K562 (cell line): ENCODE measurements at places on chromosomes 2 and 18. TPM values are rescaled to one million over a fixed set of nuclear protein-coding genes. Genes with fewer than 3 reads are reported as not detected.

DNA sequence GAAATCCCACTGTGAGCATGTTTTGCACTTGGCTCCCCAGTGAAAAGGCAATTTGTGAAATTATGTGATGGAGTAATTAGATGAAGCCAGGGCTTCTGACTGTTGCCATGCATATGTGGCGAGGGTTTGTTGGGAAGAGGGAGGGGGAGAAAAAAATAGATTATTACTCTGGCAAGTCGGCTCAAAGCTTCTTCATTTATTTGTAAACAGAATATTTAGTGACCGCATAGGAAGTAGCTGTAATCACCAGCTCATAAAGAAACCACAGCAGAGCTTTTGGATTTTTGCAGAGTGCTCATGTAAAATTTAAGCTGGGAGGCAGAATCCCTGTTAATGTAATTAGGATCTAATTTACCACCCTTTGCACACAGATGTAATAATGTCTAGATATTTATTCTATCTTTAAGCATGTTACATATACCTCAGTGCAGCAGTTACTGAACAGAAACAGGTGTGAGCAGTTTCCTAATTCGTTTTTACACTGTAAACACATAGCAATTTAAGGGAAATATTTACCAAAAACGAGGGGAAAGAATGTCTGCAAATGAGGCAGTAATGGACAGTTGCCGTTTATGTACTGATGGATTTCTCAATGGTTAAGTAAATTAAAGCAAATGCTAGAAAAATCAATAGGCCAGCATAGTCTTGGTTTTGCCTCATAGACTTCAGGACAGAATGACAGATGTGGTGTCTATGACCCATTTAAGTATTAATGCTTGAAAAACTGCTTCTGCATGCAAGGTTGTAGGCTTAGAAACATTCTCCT lies 87.9 kb downstream of the MEIS1 start:
- H3K4me3 ChIP-seq: no peak overlapping the region
- DNase-seq: no peak
- no peaks in the 10 kb centered on the region; the same call in 2 of the 3 replicates for H3K4me1 ChIP-seq
- no peak overlapping the region for H3K27ac ChIP-seq
- no peaks in the 10 kb centered on the region for H3K27me3 ChIP-seq

DNA sequence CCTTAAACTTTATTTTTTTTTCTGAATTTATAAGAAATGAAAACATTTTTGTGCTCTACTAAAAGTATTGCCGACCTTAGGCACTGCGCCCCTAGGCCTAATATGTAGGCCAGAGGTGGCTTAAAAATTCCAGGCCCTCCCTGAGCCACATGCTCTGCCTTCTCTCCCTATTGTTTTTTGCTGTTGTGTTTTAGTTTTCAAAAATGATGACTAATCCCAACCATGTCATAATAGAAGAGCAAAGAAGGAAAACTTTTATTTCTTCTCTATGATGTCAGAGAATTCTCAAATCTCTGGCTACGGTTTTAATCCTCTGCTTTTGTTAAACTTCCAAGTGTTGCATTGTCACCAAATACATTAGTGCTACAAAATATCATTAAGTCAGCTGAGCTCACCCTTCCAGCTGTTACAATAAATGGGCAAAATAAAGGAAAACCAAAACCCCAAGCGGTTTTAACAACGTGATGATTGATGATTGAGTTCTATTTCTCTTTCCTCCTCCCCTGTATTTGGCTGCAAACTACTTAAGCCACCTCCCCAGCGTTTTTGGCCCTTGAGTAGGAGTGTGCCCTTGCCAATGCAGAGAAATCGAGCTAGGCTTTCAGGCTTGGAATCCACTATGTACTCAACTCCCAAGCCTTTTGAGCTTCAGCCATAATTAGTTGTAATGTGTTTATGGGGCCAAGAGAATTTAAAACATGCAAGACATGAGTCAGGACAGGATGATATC lies 163.5 kb upstream of the POU3F3 start:
- H3K4me3 ChIP-seq: no peak overlapping the region
- DNase-seq: no peak
- H3K27ac ChIP-seq: no peak overlapping the region
- no peaks in the 10 kb centered on the region for H3K36me3 ChIP-seq
- H3K4me1 ChIP-seq: no peaks in the 10 kb centered on the region
- no peaks in the 10 kb centered on the region for H3K27me3 ChIP-seq

MOB4 gene
- total RNA-seq: 13.8 and 16.8 TPM in 2 replicates

GRCh38 chr2:127048618-127048935 lies 58.4 kb downstream of the BIN1 start:
- no peaks in the 10 kb centered on the region for H3K4me1 ChIP-seq
- DNase-seq: no peak
- no peaks in the 10 kb centered on the region for H3K36me3 ChIP-seq
- no peak overlapping the region for H3K27ac ChIP-seq
- peaks cover 7% of the 10 kb centered on the region; the same call in 2 of the 3 replicates for H3K27me3 ChIP-seq
- H3K4me3 ChIP-seq: no peak overlapping the region

DNA sequence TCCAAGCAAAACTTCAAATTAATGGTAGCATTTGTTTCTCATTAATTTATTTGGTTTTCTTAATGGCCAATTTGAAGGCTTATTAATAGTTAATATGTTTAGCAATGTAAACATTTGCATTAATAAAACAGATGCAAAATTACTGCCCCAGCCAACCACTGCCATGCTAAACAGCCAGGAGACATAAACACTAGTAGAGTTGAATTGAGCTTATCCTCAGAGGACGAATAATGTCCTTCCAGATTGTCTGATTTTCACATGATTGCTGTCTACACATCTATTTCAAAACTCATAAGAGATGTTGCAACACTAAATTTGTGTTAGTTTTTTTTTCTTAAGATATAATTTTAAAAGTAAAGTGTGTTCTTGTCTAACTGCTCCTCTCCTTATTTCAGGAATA lies 128.5 kb downstream of the DCC start:
- no peaks in the 10 kb centered on the region for H3K27me3 ChIP-seq
- H3K4me1 ChIP-seq: no peaks in the 10 kb centered on the region
- no peak overlapping the region for H3K4me3 ChIP-seq
- no peaks in the 10 kb centered on the region for H3K36me3 ChIP-seq
- no peak overlapping the region for H3K27ac ChIP-seq
- no peak for DNase-seq

SFTPB gene
- 7.0 and 8.5 TPM in 2 replicates for total RNA-seq

- H3K27ac ChIP-seq: no peak overlapping the region
- H3K4me1 ChIP-seq: no peaks in the 10 kb centered on the region
- H3K4me3 ChIP-seq: no peak overlapping the region
- no peak for DNase-seq
- no peaks in the 10 kb centered on the region for H3K36me3 ChIP-seq
These were observed 140.7 kb upstream of the SCN7A start for GRCh38 chr2:166634706-166635105.

- no peaks in the 10 kb centered on the region for H3K36me3 ChIP-seq
- DNase-seq: no peak
- H3K27ac ChIP-seq: no peak overlapping the region
- no peaks in the 10 kb centered on the region for H3K4me1 ChIP-seq
- H3K27me3 ChIP-seq: peaks cover 66% of the 10 kb centered on the region
These were observed 107.9 kb downstream of the CABLES1 start for GRCh38 chr18:23243178-23243577.

DNA sequence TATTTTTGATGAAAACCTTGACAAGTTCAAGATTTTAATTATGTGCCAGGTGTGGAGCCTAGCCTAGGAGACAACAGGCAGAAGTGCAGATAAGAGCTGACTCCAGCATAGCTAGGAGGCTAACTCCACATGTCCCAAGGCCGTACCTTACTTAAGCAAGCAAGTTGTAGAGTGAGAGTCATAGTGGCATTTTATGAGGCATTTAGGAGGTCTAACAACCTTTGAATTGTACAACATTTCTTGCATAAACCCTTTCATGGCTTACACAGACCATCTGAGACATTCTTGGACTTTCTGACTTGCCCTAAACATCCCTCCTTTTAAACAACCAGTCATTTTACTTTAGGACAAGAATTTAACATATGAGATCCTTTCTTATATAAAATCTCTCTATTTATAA lies 8.3 kb upstream of the SUCLG1 start:
- DNase-seq: no peak
- no peak overlapping the region for H3K4me3 ChIP-seq
- no peaks in the 10 kb centered on the region for H3K27me3 ChIP-seq
- H3K27ac ChIP-seq: no peak overlapping the region
- no peaks in the 10 kb centered on the region for H3K36me3 ChIP-seq

SP5 gene
- total RNA-seq: 1.7 and 1.8 TPM in 2 replicates

CFC1 gene
- not detected in 2 replicates for total RNA-seq

HTR2B gene
- total RNA-seq: not detected in 2 replicates

ORC4 gene
- 60.3 and 65.4 TPM in 2 replicates for total RNA-seq

DNA sequence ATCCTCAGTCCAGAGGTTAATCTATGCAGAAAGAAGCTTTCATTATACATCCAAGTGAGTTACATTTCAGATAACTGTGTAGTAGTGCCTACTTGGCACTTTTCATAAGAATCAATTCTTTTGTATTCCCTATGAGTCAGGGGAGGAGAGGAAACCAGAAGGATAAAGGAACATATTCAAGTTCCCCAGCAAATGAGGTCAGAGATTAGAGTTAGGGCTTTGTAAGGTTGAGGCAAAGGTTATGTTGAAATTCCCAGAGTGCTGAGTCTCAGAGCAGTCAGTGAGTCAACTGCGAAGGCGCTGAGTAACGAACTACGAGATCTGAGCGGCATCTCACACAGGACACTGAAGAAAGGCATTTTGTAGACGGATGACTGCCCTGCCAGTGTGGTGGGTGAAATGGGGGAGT lies 25.1 kb upstream of the ME2 start:
- H3K4me3 ChIP-seq: no peak overlapping the region
- no peak overlapping the region for H3K27ac ChIP-seq
- H3K36me3 ChIP-seq: no peaks in the 10 kb centered on the region
- no peak for DNase-seq

GRCh38 chr2:203659331-203660049 lies 46.9 kb upstream of the CD28 start:
- no peaks in the 10 kb centered on the region for H3K4me1 ChIP-seq
- no peak overlapping the region for H3K27ac ChIP-seq
- no peaks in the 10 kb centered on the region for H3K36me3 ChIP-seq
- DNase-seq: no peak
- peaks cover 19% of the 10 kb centered on the region for H3K27me3 ChIP-seq

- H3K27ac ChIP-seq: peak overlapping the region; percentile 75
- H3K27me3 ChIP-seq: no peaks in the 10 kb centered on the region
- H3K36me3 ChIP-seq: peaks cover 26% of the 10 kb centered on the region; the same call in 1 of the 3 replicates
- peak overlapping the region; percentile 1; the same call in 1 of the 2 replicates for H3K4me3 ChIP-seq
These were observed 4.4 kb downstream of the ACTR3 start for GRCh38 chr2:113894156-113894743.

MC2R gene
- not detected in 2 replicates for total RNA-seq

UGP2 gene
- total RNA-seq: 44.0 and 52.4 TPM in 2 replicates

DNA sequence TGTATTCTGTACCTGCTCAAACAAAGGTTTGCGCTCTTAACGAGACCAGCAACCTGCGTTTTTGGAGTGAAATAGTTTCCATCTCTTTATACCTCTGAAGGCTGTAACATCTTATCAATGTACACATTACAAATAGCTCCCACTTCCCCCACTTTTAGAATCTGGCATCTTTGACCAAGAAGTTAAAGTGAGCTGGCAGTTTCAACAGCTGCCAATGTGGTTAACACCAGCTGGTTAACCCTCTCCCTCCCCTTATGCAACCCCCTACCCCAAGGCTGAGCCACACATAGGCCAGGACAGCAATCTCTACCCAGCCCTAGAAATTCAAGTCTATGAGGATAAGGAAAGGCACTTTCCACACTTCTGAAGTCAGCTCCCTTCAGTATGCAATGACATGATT lies 2.2 kb upstream of the SERTAD2 start:
- H3K4me1 ChIP-seq: peaks cover 8% of the 10 kb centered on the region
- no peaks in the 10 kb centered on the region for H3K27me3 ChIP-seq
- H3K27ac ChIP-seq: no peak overlapping the region
- H3K36me3 ChIP-seq: no peaks in the 10 kb centered on the region
- no peak for DNase-seq

DNA sequence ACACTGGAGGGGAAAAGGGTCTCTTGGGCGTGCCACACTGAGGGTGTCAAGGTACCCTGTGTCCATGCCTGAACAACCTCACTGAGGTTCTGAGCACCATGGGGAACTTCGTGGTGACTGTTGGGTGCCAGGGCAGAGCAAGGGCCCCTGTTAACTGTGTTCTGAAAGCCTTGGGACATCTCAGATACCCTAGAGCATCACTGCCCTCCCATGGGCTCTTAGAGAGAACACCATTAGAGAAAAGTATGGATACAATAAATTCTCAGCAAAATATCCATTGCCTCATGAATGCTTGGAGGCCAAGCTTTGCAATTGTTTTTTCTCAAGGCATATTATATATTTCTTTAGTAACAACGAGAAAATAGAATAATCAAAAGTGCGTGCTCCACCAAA lies 488.5 kb upstream of the NRP2 start:
- no peak overlapping the region for H3K4me3 ChIP-seq
- H3K27me3 ChIP-seq: no peaks in the 10 kb centered on the region
- peaks cover 5% of the 10 kb centered on the region; the same call in 2 of the 3 replicates for H3K4me1 ChIP-seq
- DNase-seq: no peak
- H3K27ac ChIP-seq: no peak overlapping the region

RFTN2 gene
- not detected in 2 replicates for total RNA-seq

- H3K4me1 ChIP-seq: peaks cover 8% of the 10 kb centered on the region; the same call in 1 of the 2 replicates
- H3K27ac ChIP-seq: no peak overlapping the region
- no peak for DNase-seq
These were observed 8.5 kb upstream of the SLC20A1 start for GRCh38 chr2:112637289-112637660.

SLC5A7 gene
- not detected in 2 replicates for total RNA-seq
